ENCODE measurements at places on chromosomes 7 and 10. TPM values are rescaled to one million over a fixed set of nuclear protein-coding genes. Genes with fewer than 3 reads are reported as not detected.

The BTBD16 gene
- not detected for total RNA-seq

The ADGRA1 gene
- total RNA-seq: 3.4 TPM

The PALD1 gene
- total RNA-seq: 11.3 TPM

The WIPF3 gene
- 2.4 TPM for total RNA-seq

The CYP3A4 gene
- not detected for total RNA-seq

The GPNMB gene
- 5.2 TPM for total RNA-seq

The TSPAN15 gene
- 15.1 TPM for total RNA-seq

The STAG3 gene
- total RNA-seq: 1.5 TPM

All from cerebellum (tissue), 4 donors.